ENCODE measurements at places on chromosomes 3 and 15.

DNA sequence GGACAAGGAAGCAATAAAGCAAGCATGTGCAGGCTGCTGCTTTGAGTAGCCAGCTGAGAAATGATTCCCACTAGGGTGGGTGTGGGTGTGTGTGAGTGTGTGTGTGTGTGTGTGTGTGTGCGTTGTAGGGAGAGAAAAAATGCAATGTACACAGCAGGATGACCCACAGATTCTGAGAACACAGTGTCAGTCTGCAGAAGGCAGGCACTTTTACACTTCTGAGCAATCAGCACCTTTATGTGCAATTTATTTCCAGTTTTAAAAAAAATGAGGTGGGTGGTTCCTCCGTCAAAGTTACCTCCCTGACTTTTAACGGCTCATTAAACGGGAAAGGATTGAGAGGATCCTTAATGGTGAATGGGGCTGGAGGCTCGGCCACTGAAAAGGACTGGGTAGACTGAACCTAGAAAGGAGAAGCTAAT is 38.5 kb upstream of the LIPC start:
- no peak for DNase-seq

- no peak for DNase-seq
Observed at GRCh38 chr3:184993394-184993793, 159.5 kb downstream of the C3orf70 start.

GRCh38 chr3:77887611-77888010 is 847.7 kb downstream of the ROBO2 start:
- no peak for DNase-seq

DNA sequence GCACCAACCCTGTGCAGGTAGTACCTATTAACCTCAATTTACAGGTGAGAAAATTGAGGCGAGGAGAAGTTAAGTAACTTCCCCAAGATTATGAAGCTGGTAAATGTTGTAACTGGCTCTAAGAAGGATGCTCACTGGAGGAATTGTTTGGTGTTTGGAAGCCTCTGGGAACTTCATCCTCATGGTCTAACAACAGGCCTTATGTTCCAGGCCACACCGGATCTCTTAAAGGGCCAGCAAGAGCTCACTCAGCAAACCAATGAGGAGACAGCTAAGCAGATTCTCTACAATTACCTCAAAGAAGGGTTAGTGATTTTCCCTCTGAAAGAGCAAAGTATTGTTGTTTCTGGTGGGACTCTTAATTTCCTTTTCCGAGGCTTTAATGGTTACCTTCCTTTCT is 63.9 kb downstream of the CGNL1 start:
- no peak for DNase-seq

DNA sequence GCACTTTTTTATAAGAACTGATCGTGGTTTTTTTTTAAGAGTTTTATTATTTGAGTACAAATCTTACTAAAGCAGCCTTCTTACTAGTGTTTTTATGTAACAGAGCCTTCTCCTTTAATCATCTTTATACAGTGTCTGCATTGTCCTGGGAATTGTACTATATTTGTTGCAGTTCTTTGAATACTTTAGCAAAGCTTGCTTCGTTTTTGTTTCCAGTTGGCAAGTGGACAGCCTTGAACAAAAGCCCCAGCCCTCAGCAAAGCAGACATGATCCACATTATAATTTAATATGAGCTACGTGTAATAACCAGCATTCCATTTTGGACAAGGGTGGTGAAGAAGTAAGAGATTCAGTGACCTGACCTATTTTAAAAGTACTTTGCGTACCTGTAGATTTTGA is 112.2 kb upstream of the FLNB start:
- DNase-seq, result no peak

- no peak for DNase-seq
Observed at GRCh38 chr3:145620486-145620885, 540.5 kb downstream of the PLOD2 start.

DNA sequence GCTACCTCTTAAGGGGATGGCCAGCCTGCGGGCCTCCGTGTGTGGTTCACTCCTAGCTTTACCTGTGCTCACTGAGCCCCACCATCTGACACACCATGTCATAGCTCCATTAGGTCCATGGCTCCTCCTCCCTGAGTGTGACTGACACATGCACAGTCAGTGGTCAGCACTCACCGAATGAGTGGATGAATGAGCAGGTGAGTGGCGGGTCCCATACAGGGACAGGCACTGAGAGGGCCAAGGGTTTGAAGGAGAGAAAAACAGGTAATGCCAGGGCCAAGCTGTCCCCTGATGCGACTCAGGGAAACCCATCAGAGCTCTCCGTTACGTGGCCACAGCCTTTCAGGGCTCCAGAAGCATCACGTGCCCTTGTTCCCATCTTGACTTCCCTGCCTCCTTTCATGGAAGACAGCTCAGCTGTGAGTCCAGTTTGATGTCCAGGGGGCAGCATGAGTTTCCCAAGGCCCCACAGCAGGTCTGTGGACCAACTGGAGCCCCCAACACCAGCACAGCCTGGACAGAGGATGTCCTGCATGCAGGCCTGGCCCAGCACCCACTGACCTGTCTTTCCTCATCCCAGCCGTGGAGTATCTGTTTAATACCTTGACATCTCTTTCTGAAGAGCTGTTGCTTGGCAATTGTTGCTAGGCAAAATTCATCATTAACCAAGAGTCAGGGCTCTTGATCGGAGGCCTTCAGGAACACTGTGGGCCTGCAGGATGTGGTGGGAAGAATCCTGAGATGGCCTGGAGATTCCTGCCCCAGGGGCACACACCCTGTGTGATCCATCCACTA is 84.4 kb downstream of the PLXNA1 start:
- no peak for DNase-seq

- DNase-seq, result no peak
Observed at GRCh38 chr15:36161771-36162212, 417.6 kb upstream of the CDIN1 start.

- DNase-seq, result no peak
Observed at GRCh38 chr15:95647531-95648277, 682.8 kb upstream of the NR2F2 start.

- no peak for DNase-seq
Observed at GRCh38 chr3:113258361-113258760, 47.0 kb downstream of the BOC start.

- DNase-seq, result peak; percentile 88
Observed at GRCh38 chr3:141368062-141368924, at the start of gene ZBTB38. Gene ZBTB38, plus strand, starts transcription at chr3:141368504. Its CDS starts 73,885 bp downstream, at chr3:141442389.

GRCh38 chr15:67290319-67290718 is 35.7 kb downstream of the IQCH start:
- no peak for DNase-seq

DNA sequence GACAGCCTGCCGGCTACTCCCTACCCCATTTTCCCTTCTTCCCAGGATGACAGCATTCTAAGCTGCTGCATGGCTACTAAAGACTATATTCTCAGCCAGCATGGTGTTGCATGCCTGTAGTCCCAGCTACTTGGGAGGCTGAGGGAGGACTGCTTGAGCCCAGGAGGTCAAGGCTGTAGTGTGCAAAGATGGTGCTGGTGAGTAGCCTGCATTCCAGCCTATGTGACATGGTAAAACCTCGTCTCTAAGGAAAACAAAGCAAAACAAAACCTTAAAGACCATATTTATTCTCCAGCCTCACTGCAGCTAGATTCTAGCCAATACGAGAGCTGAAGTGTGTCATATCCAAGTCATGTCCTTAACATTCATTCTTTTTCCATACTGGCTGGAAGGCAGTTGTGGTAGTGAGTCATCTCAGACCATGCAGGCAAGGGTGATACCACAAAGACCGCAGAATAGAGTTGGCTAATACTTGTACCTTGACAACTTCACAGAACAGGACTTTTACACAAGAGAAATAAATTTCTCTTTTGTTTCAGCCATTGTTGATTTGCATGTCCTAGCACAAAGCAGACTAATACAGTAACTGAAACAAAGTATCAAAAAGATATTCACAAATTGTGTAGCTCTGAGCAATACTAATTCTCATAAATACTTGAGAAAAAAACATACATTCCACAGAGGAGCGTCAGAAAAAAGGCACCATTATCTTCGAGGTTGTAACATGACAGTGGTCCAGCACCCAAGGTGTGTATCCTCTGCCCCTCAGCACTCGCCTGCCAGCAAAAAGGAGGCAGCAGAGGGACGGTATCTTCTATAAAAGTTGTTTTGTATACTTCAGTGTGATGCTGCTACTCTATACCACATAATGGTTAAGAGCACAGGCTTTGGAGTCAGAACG is 14.8 kb downstream of the PBRM1 start:
- DNase-seq, result no peak

DNA sequence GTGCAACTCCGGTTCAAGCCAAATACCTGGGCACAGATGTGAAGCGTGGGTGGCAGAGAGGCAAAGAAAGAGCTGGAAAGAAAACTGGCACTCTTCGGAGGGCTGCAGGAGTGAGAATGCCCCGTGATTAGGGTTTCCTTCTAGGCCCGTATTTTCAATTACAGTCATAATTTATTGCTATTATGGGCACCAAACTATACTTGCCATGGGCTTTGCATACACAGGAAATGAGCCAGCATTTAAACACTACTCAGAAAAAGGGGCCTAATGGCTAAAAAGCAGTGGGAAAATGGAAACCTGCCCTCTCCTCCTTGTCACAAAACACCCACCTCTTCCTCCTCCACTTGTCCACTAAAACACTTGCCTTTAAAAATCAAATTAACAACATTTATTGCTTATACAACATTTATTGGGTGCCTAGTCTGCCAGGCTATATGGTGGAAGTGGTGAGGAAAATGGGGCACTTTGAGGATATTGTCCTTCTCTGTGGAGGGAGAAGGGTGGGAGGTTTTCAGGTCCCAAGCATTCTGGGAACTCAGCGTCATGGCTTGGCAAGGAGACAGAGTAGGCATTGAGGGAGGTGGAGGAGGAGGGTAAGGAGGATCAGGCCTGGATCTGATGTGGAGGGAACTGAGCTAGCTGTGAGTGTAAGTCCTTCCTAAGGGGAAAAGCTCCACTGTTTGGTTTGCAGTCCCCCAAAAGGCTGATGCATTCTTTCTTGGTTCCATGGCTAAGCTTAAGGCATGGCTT is 160.9 kb downstream of the SLCO3A1 start:
- no peak for DNase-seq

- DNase-seq, result peak; percentile 30
Observed at GRCh38 chr15:42107473-42107872, 13.1 kb upstream of the PLA2G4D start.

Measured in anterior cingulate cortex (tissue), 58 donors.